Tibial artery (tissue), 4 donors: ENCODE measurements at places on chromosomes 7 and 10.

GRCh38 chr7:154767821-154768415 lies 235.0 kb downstream of the PAXIP1 start:
- DNase-seq: no peak

DNA sequence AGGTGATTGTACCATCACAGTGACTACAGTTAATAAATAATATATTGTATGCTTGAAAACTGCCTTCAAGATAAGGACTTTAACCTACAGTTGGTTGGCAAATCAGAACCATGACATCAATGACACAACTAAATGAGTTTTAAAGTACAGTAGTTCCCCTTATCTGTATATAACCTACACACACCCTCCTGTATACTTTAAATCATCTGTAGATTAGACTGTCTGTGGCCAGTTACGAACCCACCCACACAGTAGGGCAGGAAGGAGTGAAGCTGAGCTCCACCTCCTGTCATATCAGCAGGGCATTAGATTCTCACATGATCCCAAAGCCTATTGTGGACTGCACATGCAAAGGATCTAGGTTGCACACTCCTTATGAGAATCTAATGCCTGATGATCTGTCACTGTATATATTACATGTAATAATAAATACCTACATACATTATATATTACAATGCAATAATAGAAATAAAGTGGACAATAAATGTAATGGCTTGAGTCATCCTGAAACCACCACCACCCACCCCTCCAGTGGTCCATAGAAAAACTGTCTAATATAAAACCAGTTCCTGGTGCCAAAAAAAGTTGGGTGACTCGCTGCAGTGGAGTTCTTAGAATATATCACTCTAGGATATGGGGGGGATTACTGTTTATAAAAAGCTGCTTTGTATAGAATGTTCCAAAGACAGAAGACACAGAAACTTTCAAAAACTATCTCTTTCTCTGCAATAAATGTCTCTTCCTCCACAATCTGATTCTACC lies 5.6 kb downstream of the TPK1 start:
- DNase-seq: no peak

DNA sequence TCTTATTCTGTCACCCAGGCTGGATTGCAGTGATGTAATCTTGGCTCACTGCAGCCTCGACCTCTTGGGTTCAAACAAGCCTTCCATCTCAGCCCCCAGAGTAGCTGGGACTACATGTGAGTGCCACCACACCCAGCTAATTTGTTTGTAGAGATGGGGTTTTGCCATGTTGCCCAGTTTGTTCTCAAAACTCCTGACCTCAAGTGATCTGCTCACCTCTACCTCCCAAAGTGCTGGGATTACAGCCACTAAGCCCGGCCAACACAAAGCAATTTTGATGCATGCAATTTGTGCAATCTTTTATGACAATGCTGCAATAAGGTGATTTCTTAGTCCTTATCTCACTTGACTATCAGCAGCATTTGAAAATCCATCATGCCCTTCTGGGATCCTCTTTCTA lies 333.1 kb downstream of the FRMD4A start:
- DNase-seq: no peak

- no peak for DNase-seq
These were observed 18.1 kb upstream of the NPTX2 start for GRCh38 chr7:98598846-98599615.

- no peak for DNase-seq
These were observed 255.5 kb upstream of the YAE1 start for GRCh38 chr7:39310699-39311098.

DNA sequence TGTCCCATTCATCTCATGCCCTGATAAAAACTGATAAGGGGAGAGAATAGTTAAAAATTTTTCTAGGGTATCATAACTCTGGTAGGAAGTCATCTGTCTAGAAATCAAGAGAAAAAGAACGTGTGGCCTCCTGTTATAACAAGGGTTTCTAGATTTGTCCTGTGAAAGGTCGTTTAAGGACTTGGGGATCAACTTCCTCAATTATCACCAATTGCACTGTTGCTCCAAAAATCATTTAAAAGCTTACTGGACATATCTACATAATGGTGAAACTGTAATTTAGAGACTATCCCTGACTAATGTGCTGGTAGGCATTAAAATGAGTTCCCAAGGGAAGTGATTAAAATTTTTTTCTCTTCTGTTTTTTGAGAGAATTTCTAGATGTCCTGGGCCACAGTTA lies 58.2 kb downstream of the GPR141 start:
- DNase-seq: no peak

GRCh38 chr7:2812114-2812487 lies 32.0 kb downstream of the GNA12 start:
- no peak for DNase-seq

DNA sequence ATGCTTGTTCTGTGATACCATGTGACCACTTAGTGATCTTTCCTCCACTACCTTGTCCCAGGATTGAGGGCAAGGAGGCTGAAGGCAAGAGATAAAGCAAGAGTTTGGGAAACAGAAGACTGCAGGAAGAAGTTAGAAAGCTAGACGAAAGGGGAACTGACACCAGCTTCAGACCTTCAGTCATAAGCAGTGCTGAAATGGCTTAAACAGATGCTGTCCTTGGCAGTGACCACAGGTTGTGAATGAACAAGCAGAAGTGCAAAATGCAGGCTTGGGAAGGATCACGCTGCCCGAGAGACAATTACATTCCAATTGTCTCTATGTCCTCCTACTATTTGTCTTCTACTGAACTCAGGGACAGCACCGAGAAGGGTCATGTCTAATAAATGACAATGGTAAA lies 704.9 kb upstream of the AUTS2 start:
- DNase-seq: no peak

GRCh38 chr7:79531905-79532664 lies 78.6 kb upstream of the MAGI2 start:
- DNase-seq: no peak

GRCh38 chr7:90210475-90210874 lies 1.1 kb upstream of the STEAP2 start:
- no peak for DNase-seq

- no peak for DNase-seq
These were observed 279.6 kb downstream of the PPP1R3A start for GRCh38 chr7:113639221-113639620.

DNA sequence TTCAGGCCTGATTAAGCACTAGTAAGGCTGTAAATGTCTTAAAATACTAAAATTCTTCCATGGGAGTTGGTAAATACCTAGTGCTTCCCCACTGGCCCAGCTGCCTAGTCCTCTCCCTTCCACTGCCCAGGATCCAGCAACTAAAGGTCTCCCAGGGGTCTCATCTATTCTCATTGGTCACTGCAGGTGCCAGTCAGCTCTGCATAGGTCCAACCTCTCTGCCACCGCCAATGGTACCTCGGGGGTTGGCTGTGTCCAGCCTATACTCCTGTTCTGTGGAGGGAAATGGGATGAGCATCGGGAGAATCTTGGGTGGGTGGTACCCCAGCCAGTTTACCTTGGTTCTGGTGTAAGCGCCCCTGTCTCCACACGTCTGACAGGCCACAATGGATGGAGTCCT lies 6.1 kb upstream of the CREB5 start:
- DNase-seq: no peak

- DNase-seq: no peak
These were observed 482.5 kb upstream of the AUTS2 start for GRCh38 chr7:69115788-69116187.

DNA sequence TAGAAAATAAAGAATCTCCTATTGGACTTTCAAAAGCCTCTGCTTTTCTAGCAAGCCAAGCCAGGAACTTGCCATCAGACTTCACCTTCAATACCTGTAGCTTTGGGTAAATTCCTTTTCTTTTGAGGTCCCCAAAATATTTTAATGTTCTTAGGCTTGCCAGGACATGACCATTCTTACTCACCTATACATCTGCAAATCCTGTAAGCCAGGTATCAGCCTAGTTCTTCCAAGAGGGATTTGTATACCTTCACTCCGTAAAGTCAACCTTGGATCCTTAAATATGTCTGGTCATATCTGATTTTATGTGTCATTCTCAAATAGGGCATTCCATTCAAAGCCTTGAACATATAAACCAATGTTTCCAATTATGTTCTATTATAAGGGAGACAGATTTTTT lies 210.6 kb upstream of the CELF2 start:
- no peak for DNase-seq

DNA sequence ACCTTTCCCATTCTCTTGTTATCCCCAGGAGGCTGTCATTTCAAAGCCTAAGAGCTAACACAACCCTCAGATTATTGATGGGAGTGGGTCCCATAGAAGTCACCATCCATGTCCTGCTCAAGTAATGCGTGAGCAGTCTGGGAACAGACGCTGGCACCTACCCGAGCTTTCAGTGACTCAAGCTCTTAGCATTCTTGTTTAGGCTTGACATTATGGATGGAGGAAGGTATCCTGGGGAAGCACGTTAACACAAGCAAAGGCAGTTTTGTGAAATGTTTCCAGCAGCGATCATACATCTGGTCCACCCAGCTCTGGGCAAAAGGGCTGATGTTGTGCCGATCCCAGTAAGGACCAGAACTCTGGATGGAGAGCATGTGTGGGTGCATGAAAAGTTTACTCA lies 30.0 kb upstream of the AUTS2 start:
- DNase-seq: no peak

DNA sequence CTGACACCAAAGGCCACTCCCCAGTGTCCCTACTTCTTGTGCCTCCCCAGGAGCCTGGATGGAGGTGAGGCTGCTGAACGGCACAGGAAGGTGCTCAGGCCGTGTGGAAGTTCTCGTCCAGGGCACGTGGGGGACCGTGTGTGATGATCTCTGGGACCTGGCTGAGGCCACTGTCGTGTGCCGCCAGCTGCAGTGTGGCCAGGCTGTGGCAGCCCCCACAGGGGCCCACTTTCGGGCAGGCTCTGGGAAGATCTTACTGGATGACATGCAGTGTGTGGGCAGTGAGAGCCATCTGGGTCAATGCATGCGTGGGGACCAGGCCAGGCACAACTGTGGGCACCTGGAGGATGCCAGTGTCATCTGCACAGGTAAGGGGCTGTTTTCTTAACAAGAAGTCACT lies 57.0 kb upstream of the C10orf120 start:
- no peak for DNase-seq

DNA sequence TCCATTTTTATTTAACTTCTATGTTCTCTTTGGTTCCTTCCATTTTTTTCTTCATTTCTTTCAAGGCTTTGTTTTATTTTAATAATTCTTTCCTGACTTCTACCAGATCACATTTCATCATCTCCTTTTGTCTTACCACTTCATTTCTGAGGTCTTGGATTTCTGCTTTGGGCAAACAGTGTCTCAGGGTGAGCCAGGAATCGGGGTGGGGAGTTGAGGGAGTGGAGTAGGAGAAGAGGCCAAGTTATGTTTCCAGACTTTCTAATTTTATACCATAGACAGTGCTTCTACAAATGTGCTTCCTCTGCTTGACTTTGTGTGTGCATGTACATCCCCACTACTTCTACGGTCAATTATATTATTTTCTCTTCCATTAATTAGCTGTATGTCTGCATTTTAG lies 112.1 kb downstream of the PRKG1 start:
- no peak for DNase-seq

GRCh38 chr10:103791858-103792257 lies 63.5 kb downstream of the SH3PXD2A start:
- no peak for DNase-seq

GRCh38 chr7:77548206-77548605 lies 11.1 kb downstream of the PTPN12 start:
- no peak for DNase-seq

- no peak for DNase-seq
These were observed 281.6 kb upstream of the ZMIZ1 start for GRCh38 chr10:78787125-78787524.

- DNase-seq: no peak
These were observed 2.2 kb downstream of the IDE start for GRCh38 chr10:92571649-92572048.

GRCh38 chr7:137096607-137097006 lies 228.2 kb downstream of the CHRM2 start:
- no peak for DNase-seq

GRCh38 chr7:158311791-158312190 lies 275.8 kb downstream of the PTPRN2 start:
- DNase-seq: no peak

- DNase-seq: no peak
These were observed 32.5 kb upstream of the FEZF1 start for GRCh38 chr7:122337011-122337410.

DNA sequence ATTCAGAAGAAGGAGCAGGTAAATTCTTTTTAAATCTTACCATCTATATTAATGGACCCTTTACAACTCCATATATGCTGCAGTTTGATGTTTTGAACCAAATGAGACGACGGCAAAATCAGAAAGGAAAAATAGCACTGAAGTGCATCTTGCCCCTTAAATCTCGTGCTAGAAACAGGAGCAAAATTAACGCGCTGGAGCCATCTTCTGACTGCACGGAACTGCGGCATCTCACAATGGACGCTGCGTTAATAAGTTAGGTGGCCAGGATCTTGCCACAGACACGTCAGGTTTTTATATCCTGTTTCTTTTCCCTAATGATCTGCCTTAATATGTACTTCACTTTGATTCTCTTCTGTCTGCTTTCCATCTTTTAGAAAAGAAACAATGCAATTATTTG lies 354.5 kb downstream of the TFEC start:
- DNase-seq: no peak

DNA sequence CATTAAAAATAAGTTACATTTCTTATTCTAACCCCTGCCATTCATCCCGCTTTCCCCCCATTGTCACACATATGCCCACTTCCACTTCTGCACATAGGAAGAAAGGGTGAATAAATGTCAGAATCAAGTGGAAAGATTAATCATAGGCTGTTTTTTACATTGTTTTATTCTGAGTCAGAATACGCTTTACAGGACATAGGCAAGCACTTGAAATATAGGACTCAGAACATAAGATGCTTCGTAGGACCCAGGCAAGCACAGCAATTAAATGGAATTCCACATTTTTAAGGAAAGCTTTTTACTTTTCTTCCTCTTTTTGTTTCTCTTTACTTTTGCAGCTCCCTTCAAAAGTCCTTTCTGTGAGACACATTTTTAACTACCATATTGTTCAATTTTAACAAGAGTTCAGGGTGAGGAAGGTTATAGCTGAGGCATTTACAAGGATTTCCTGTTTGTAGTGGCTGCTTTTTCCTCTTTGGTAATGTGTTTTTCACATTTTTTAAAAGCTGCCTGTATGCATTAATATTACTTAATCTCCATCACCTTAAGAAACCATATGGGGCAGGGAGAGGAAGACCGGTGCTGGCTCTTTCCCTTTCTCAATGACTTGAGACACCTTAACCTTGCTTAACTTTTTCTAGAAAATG lies 130.0 kb downstream of the TES start:
- no peak for DNase-seq

DNA sequence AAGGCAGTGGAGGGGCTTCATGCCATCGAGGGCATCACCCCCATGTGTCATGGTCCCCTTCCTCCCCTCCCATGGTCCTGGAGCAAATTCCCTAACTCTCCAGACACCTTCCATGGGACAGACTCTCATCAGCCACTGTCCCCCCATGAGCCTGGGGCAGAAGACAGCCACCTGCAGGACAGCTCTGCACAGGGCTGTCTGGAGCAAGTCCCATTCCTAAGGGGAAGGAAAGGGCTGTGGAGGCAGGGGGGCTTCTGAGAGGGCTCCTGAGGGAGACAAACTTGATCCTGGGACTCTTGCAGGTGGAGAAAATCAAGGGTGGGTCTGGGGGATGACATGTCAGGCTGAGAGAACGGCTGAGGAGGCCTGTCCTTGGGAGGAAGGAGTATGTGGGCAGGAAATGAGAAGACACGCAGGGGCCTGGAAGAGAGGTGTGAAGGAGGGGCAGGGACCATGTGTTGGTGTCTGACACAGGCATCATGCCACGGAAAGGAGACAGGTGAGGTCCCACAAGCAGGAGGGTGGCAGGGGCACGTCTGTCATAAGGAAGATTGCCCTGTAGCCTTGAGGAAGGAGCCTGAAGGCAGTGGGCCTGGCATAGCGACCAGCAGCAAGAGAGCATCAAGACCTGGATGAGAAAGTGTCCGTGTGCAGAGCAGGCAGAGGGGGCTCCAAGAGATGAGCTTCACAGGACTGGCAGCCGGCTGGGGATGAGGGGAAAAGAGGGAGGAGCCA lies 14.4 kb upstream of the GDF10 start:
- DNase-seq: no peak
